A549 treated with RU486 at 1 μM for 4 hours (cell line): ENCODE measurements at places on chromosomes 4 and X. TPM values are rescaled to one million over a fixed set of nuclear protein-coding genes. Genes with fewer than 3 reads are reported as not detected.

The MAGEC2 gene
- total RNA-seq, result not detected in 5 replicates

The CLNK gene
- not detected in 5 replicates for total RNA-seq

The PPARGC1A gene
- 0.06 to 0.13 TPM (median 0.07 TPM) in 3 of 5 replicates, not detected in the others for total RNA-seq

The CENPE gene
- 2.8 to 9.1 TPM (median 8.6 TPM) in 5 replicates for total RNA-seq

The NSG1 gene
- 0.88 to 1.5 TPM (median 1.2 TPM) in 5 replicates for total RNA-seq
